ENCODE measurements at places on chromosomes 5 and 9. TPM values are rescaled to one million over a fixed set of nuclear protein-coding genes. Genes with fewer than 3 reads are reported as not detected.

The IFNK gene
- not detected for total RNA-seq

DNA sequence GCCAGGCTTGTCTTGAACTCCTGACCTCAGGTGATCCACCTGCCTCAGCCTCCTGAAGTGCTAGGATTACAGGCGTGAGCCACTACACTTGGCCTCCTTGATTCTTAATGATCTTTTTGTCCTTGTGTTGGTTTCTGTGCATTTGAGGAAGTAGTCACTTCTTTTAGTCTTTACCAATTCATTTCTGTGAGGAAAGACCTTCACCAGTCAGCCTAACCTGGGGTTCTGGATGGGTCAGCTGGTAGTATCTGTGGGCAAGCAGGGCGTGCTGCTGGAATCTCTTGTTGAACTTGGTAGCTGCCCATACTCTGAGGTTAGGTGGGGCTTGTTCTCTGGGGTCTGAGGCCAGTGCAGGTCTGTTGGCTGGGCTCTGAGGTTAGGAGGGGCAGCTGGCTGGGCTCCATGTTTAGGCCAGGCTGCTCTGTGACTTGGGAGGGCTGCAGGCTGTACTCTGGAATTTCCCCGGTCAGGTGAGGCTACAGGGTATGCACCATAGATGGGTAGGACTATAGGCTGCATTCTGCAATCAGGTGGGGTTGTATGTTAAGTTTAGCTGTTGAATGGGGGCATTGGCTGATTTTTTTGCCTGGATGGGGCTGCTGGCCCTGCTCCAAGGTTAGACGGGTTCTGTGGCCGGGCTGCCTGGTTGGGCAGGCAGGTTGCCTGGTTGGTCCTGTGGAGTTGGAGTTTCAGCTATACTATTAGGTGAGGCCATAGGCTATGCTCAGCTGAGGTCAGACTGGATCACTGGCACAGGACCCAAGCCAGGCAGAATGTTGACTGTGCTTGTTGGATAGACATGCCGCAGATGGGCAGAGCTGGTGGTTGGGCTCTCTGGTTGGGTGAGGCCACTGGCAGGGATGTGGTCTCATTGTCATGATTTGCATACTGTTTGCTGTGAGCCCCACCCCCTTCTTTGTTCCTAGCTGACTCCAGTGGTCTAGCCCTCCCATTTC lies 19.2 kb downstream of the UBAP1 start:
- no peak for DNase-seq

The SETX gene
- 68.5 TPM for total RNA-seq

GRCh38 chr9:16901590-16901989 lies 31.1 kb upstream of the BNC2 start:
- no peak for DNase-seq

GRCh38 chr5:149400304-149400703 lies 21.2 kb upstream of the IL17B start:
- no peak for DNase-seq

DNA sequence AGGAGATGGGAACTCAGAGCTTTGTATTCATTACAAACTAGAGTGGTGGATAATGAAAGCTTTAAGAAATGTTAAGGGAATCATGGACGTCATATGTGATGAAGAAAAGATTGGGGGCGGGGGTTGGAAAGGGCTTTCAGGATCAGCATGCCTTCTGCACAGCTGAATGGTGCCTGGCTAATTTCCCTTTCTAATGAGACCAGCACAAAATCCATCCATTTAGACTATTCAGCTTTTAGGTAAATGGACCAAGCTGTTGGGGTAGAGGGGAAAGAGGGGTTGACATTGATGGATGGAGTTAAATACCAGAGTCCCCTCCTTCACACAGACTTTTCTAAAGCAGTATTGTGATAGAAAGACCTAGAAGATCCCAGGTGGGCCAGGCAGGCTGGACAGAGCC lies 737.9 kb upstream of the WWC1 start:
- DNase-seq: no peak

GRCh38 chr5:98443881-98444280 lies 329.6 kb upstream of the RGMB start:
- no peak for DNase-seq

The SARDH gene
- 1.9 TPM for total RNA-seq

- DNase-seq: no peak
Measured at GRCh38 chr5:67969176-67969575, 246.4 kb upstream of the PIK3R1 start.

- DNase-seq: no peak
Measured at GRCh38 chr9:127884427-127884911, 7.0 kb upstream of the AK1 start.

DNA sequence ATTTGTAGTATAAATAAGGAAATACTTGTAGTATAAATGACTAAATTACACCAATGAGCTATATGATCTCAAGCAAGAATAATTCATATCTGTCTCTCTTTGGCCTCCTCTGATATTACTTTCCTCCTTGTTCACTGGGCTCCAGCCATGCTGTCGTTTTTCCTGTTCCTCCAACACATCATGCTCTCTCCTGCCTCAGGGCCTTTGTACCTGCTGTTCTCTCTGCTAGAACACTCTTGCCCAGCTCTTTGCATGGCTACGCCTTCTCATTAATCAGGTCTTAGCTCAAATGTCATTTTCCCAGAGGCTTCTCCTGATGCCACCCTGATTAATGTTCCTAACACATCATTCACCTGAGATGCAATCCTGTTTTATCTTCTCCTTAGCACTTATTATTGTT lies 2.5 kb upstream of the ZNF346 start:
- no peak for DNase-seq

DNA sequence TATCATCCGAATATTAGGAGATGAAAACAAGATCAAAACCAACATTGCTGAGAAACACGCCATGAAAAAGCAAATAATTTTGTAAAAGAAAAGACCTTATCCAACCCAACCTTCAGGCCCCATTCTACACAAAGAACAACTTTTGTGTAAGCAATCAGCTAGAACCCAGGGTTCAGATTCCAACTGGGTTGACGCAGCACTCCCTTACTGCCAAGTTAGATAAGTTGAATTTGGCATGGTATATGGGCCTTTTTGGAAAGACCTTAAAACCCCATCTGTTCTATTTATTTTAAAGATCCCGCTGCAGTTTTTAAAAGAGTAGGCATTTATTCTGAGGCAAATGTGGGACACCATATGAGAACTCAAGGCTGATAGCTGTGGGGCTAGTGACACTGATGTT lies 2033.8 kb upstream of the WWC1 start:
- DNase-seq: no peak

DNA sequence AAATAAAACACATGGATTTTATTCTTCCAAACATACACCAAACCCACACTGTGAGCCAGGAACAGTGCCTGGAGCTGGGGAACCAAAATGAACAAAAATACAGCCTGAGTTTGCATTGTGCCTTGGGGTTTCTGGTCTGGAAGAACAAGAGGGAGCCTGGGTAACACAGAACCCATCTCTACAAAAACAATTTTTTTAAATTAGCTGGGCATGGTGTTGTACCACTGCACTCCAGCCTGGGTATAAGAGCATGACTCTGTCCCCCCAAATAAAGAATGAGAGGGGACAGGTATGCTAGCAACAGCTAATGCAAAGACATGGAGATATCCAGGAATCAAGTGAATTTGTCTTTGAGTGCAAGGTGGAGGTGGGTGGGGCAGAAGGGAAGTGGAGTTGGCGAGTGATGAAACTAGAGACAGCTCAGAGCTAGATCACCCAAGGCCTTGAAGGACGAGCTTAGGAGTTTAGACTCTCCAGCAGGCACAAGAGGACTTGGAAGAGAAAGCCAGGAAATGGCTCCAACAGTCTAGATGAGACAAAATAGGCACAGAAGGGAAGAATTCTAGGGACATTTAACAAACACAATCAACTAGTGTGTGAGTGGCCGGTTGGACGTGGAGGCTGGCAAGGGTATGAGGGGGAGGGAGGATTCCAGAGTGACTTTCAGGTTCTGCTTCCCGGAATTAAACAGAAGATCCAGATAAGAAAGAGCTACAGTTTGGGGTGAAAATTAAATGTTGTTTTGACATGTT lies 47.4 kb downstream of the FNBP1 start:
- DNase-seq: peak; percentile 28

DNA sequence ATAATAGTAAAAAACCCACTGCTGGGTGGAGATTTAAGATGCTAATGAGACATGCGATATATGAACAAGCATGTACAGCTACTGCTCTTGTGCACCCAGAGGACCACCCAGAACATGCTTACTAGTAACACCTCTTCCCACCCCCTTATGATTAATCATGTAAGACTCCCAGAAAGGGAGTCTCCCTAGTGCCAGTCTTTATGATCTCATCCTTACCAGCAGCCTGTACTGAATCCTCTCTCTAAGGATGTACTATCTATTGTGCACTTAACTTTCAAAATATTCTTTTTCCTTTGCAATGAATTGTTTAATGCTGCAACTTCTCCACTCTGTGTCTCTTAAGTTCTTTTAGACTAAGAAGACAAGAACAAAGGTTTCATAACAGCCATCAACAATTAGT lies 9.1 kb upstream of the MAT2B start:
- DNase-seq: no peak

GRCh38 chr5:134125039-134126015 lies 10.8 kb downstream of the TCF7 start:
- DNase-seq: no peak

DNA sequence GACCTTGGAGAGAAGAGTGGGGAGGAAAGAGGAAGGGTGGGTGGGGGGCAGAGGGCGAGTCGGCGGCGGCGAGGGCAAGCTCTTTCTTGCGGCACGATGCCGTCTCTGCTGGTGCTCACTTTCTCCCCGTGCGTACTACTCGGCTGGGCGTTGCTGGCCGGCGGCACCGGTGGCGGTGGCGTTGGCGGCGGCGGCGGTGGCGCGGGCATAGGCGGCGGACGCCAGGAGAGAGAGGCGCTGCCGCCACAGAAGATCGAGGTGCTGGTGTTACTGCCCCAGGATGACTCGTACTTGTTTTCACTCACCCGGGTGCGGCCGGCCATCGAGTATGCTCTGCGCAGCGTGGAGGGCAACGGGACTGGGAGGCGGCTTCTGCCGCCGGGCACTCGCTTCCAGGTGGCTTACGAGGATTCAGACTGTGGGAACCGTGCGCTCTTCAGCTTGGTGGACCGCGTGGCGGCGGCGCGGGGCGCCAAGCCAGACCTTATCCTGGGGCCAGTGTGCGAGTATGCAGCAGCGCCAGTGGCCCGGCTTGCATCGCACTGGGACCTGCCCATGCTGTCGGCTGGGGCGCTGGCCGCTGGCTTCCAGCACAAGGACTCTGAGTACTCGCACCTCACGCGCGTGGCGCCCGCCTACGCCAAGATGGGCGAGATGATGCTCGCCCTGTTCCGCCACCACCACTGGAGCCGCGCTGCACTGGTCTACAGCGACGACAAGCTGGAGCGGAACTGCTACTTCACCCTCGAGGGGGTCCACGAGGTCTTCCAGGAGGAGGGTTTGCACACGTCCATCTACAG lies 760 bp downstream of the NPR3 start:
- no peak for DNase-seq

GRCh38 chr9:16238623-16239138 lies 631.8 kb downstream of the BNC2 start:
- DNase-seq: no peak

- no peak for DNase-seq
Measured at GRCh38 chr9:133603135-133603927, 5.9 kb downstream of the FAM163B start.

GRCh38 chr5:167150661-167151060 lies 1140.8 kb upstream of the WWC1 start:
- DNase-seq: no peak

GRCh38 chr9:124296796-124297550 lies 39.2 kb downstream of the NEK6 start:
- DNase-seq: no peak

The ZFR gene
- total RNA-seq: 46.6 TPM

GRCh38 chr9:75185585-75186170 lies 97.4 kb downstream of the OSTF1 start:
- peak; percentile 56 for DNase-seq

- DNase-seq: no peak
Measured at GRCh38 chr5:116507941-116508655, 66.5 kb downstream of the SEMA6A start.

DNA sequence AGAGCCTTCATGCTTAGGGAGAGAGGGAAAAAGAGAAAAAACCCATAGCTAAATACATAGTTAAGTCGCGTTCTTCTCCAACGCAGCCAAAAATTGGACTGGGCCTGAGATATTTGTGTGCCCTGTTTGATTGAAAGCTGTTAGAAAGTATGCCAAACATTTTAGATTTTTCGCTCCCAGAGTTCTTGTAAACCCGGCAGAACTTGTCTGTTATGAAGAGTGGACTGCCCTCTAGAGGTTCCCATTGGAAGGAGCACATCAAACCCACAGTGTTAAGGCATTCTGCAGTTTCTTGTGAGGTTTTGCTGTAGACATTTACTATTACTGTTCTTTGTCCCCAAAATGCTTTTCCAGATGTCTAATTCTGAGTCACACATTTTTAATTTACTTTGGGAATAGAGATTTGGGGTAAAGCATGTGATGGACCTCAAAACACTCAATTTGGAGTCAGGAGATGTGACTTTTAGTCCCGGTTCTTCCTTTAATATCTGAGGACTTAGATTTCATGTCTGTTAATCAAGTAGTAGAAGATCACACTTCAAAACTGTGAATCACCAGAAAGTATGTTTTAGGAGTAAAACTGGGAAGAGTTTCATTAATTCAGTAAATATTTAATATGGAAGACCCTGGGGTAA lies 96.6 kb downstream of the PCSK1 start:
- DNase-seq: peak; percentile 73

DNA sequence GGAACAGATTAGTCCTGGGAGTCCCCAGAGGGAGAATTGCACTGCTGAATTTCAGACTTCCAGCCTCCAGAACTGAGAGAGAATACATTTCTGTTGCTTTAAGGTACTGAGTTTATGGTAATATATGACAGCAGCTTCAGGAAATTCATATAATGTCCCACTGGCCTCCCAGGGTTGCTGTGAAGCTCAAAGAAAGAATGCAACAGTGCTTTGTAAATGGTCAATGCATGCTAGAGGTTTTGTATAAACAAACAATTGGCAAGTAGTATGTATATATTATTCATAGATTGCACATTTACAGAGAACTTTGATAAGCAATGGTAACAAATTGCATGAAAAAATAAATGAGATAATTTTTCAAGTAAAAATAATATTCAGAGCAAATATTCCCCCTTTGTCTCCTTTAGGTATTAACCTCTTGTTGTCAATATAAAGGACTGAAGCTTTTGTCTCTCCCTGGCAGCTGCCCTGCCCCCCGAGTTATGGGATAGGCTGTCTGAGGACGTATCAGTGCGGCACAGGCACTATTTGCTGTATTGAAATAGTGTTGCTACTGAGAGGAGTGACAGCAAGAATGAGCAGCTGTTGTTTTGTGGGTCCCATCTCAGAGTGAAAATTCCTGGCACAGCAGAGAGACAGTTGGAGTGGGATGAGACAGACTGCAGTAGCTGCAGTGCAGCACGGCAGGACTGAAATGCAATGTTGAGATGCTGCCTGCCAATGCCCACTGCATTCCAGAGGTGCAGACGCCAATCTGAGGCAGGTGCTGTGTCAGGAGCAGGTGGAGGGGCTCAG lies 194.2 kb upstream of the GLRA1 start:
- DNase-seq: no peak

DNA sequence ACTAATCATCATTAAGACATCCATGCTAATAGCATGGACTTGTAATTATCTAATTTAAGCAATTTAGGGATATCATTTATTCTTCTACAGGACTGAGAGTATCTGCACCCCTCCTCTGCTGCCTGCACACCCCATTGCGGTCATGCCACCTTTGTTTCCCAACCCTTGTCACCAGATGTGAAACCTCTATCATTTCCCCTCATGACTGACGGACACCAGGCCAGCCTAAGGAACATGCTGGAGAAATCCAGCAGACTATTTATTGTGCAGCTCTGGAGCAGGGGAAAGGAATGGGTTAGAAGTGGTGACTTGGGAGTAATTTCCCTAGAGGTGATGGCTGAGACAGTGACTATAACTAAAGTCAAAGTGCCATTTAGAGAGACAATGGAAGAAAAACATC lies 40.7 kb downstream of the UGCG start:
- DNase-seq: no peak
